Thyroid gland (tissue), 4 donors: ENCODE measurements at places on chromosomes 7 and 10. TPM values are rescaled to one million over a fixed set of nuclear protein-coding genes. Genes with fewer than 3 reads are reported as not detected.

GRCh38 chr7:33596686-33597085 is 308.7 kb upstream of the BMPER start:
- no peak for DNase-seq

GRCh38 chr7:92246360-92247101 is 757 bp downstream of the ANKIB1 start:
- peak; percentile 14 for DNase-seq

GRCh38 chr7:11415101-11415500 is 416.9 kb downstream of the THSD7A start:
- DNase-seq, result no peak

DNA sequence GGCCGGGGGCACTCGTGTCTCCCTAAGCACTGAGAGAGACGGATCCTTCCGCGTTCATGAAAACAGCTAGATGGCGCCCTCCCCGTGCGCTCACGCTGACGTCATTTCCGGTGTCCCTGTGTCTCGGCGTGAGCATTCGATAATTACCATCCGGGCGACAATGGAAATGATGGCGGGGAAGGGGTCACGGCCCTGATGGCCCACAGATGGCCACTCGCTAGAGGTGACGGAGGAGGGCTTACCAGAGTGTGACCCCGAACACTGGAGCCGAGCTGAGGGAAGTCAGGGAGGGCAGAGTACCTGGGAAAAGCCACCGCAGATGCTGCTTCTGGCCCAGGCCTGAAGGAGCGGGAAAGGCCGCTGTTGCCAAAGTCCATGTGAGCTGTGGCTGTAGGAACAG is 222.9 kb downstream of the TCERG1L start:
- DNase-seq, result no peak

- peak; percentile 53 for DNase-seq
Observed at GRCh38 chr10:132848291-132848701, 62.3 kb upstream of the NKX6-2 start.

DNA sequence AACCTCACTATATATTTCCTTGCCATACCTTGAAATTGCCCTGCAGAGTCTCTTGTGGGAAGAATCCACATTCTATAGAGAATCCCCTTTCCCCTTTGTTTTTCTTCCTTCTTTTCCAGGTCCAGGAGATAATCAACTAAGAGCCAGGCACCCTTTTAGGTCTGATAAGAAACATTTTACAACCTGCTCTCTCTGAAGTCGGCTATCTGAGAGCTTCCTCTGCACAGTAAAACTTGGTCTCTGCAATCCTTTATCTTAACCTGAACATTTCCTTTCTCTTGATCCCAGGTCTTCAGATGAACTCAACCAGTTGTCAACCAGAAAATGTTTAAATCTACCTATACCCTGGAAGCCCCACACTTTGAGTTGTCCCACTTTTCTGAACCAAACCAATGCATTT is 19.5 kb upstream of the PTER start:
- DNase-seq, result no peak

DNA sequence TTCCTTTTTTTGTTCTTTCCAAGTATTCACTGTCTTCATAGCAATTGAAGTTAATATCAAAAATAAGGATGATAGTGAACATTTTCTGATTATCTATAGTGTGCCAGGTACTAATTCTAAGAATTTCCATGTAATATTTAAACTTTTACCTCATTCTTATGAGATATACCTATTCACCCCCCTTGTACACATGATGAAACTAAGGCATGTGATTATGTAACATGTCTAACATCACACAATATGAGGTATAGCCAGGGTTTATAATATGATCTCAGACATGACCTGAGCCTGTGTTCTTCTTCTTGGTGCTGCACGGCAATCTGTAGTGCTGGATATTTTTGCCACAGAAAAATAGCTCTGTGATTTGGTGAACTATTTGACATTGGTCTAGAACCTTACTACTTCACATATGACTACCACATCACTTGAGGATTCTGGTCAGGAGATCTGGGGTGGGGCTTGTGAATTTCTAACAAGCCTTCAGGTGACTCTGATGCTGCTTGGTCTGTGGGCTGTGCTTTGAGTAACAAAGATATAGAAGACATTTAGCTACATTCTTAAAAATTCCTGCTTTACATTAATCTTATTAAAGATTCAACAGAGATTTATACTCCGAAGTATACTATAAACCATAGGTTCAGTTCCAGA is 79.1 kb downstream of the TRIM24 start:
- DNase-seq, result no peak

GRCh38 chr7:29202651-29203069 is 8.1 kb downstream of the CHN2 start:
- no peak for DNase-seq

DNA sequence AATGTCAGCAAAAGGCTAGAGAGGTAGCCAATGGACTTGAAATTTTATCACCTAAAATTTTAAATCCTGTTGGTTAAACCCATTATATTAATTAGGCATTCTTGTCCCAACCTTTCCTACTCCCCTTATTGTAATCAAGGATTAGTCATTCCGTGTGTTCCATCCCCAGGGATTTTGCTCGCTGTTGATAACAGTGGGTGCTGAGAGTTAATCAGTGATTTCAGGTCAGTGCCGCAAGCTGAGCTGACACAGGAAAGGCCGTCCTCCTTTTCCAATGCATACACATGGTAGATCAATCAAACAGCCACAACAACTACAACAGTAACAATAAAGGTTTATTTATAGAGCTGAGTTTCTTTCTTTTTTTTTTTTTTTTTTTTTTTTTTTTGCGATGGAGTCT is 271.4 kb downstream of the ACTR3B start:
- no peak for DNase-seq

GRCh38 chr7:101538596-101539459 is 90.3 kb downstream of the MYL10 start:
- DNase-seq, result peak; percentile 71

- DNase-seq, result no peak
Observed at GRCh38 chr7:14432924-14433323, 443.5 kb upstream of the ETV1 start.

GRCh38 chr7:522071-522950 is 2.7 kb upstream of the PDGFA start:
- DNase-seq, result peak; percentile 24

DNA sequence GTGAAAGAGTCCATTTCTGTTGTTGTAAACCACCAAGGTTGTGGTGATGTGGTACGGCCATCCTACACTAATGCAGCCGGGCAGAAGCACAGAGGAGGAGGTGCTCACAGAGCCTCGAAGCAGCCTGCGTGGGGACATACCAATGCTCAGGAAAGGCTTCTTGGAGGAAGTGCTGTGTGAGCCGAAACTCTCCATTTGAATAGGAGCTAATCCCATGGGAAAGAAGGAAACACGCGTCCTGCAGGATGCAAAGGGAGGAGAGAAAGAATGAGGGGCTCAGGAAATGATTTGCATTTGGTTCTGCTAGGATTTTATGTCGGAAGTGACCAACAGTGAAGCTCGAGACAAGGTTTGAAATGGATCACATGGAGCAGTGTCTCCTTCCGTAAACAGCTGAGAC is 477.9 kb upstream of the ANKRD30A start:
- no peak for DNase-seq

- DNase-seq, result no peak
Observed at GRCh38 chr10:22833781-22834180, 94.1 kb upstream of the ARMC3 start.

- peak; percentile 77 for DNase-seq
Observed at GRCh38 chr7:5266191-5267028, 16.3 kb upstream of the SLC29A4 start.

- DNase-seq, result no peak
Observed at GRCh38 chr10:35540296-35541164, 64.6 kb upstream of the GJD4 start.

GRCh38 chr10:91088300-91089140 is 131.9 kb upstream of the PCGF5 start:
- DNase-seq, result no peak

DNA sequence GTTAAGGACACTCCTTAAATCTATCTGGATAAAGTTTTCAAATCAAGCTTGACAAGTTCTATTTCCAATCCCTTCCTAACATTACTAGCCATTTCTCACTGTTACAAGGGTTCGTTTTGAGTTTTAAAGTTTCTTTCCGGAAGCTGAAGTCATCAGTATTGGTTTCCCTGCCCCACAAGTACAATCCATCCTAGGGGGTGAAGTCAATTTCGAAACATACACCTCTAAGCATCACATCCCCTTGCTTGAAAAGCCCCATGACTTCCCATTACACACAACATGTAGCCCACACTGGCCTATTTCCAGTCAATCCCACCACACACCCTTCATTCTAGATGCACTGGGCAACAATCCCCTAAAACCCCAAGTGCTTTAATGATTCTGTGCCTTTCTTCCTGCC is 13.0 kb downstream of the DPY19L1 start:
- DNase-seq, result no peak

The GIMAP5 gene
- 25.3 TPM for total RNA-seq

The C10orf53 gene
- total RNA-seq, result not detected

The TCAF2 gene
- 1.0 TPM for total RNA-seq

The ECD gene
- total RNA-seq, result 31.3 TPM

The C10orf90 gene
- total RNA-seq, result 1.4 TPM

The COL26A1 gene
- not detected for total RNA-seq

The AEBP1 gene
- total RNA-seq, result 151 TPM

The NKX2-3 gene
- not detected for total RNA-seq

The TRPV5 gene
- total RNA-seq, result not detected

The TRIM74 gene
- total RNA-seq, result 1.0 TPM

The P4HA1 gene
- total RNA-seq, result 21.8 TPM

The PAX4 gene
- not detected for total RNA-seq
